ENCODE measurements at places on chromosomes 4 and X.

DNA sequence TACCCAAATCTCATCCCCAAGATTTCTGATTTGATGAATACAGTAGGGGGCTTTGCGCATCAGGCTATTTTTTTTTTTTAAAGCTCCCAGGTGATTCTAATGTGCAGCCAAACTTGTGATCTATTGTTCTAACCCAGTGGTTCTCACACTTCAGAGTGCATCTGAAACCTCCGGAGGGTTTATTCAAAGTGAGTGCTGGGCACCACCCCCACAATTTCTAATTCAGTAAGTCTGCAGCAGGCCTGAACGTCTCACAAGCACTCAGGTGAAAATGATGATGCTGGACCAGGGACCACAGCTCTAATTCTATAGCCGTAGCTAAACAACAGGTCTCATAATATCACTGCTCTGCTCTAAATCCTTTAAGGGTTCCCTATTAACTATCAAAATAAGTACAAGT lies 211.4 kb downstream of the FMR1NB start:
- DNase-seq, result no peak

DNA sequence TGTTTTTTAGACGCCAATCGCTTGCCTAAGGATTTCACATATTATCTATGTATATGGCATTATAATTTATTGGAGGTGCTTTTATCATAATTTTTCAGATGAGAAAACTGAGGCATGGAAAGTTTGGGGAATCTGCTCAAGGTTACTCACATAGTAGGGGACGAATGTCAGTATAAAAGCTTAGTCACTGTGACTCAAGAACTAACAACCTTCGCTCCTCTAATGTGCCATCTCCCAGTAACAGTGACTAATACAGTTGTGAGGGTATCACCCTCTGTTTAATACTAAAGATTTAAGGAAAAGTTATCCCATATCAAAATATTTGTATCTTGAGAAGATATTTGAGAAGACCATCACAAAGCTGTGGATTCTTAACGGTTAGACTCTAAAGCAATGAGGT lies 353.1 kb upstream of the SPOCK3 start:
- DNase-seq, result no peak

- no peak for DNase-seq
Observed at GRCh38 chr4:72169861-72170260, 138.1 kb downstream of the NPFFR2 start.

- DNase-seq, result no peak
Observed at GRCh38 chrX:18935893-18936292, 48.0 kb downstream of the PHKA2 start.

DNA sequence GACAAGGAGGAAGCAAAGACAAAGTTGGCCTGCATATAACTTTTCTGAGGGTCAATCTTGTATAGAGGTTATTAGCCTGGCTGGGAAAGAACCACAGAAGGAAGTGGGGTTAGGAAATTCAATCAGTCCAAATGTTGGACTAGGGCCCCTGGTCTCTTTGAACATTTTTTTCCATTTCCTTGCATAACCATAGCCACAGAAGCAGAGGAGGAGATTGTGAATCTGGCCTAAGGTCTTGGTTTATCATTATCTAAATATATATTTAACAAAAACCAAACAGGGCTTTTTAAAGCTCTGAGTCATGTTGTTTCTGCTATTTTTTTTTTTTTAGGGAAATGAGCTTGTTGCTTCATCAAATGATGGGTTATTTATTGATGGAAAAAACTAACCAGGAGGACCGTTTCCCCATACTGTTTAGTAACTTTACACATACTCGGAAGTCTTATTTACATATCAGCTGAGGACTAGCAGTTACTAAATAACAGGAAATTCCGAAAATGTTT lies 97.7 kb upstream of the ACSL4 start:
- peak; percentile 11 for DNase-seq

DNA sequence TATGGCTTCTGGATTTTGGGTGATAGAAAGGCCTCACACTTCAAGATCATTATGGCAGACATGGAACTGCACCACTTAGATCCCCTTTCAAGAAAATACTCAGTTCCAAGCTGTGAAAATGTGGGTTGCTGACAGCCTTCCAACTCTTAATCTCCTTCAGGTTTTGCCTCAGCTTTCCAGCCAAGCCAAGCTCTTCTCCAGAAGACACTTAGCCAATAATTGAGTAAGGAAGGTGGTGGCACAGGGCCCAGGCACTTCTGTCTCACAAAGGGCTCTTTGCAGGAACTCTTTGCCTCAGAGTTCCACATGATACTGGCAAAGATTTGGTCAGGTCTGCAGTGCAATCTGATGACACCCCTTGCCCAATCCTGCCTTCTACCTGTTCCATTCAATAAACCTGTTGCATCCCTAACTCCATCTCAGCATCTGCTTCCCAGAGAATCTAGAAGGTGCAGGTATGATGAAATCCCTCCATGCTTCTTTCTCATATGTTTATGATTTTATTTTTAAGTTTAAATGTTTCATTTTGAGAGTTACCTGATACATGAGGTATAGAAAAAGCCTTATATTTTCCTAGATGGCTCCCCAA lies 30.6 kb downstream of the ANXA5 start:
- no peak for DNase-seq

- DNase-seq, result no peak
Observed at GRCh38 chr4:25088093-25088952, 57.6 kb upstream of the LGI2 start.

- DNase-seq, result peak; percentile 63
Observed at GRCh38 chrX:10050481-10050880, 83.3 kb downstream of the CLDN34 start.

DNA sequence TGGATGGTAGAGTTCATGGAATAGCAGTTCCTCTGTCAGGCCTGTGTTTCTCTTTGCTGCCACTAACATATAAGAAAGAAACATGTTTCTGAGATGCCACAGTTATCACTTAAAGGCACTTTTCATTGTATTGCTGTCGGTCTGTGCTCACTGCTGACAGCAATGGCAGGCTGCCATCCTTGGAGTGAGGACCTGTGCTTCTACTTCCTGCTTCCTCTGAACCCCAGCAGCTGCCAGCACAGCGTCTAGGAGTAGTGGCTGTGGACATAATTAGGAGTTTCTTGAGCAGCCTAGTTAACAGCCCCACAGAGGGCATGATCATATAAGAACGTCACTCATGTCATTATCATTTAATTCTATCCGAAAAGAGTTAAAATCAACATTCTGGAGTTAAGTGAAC lies 30.5 kb downstream of the F11 start:
- DNase-seq, result no peak

DNA sequence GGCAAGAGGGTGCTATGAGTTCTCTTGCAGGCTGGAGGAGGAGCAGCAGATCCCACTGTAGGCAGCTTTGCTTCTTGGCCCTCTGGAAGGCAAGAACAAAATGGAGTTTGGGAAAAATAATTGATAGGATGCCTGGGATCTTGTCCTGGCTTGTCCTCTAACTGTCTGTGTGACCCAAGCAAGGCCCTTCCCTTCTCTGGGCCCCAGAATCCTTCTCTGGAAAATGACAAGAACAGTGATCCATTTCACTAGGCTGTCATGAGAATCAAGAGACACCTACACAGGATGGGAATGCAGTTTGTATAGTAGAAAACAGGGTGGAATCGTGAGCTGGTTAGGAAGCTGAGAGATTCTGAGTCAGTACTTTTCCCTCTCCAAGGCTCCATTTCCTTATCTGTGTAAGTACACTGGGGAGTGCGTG lies 133.3 kb downstream of the PJA1 start:
- DNase-seq, result no peak

DNA sequence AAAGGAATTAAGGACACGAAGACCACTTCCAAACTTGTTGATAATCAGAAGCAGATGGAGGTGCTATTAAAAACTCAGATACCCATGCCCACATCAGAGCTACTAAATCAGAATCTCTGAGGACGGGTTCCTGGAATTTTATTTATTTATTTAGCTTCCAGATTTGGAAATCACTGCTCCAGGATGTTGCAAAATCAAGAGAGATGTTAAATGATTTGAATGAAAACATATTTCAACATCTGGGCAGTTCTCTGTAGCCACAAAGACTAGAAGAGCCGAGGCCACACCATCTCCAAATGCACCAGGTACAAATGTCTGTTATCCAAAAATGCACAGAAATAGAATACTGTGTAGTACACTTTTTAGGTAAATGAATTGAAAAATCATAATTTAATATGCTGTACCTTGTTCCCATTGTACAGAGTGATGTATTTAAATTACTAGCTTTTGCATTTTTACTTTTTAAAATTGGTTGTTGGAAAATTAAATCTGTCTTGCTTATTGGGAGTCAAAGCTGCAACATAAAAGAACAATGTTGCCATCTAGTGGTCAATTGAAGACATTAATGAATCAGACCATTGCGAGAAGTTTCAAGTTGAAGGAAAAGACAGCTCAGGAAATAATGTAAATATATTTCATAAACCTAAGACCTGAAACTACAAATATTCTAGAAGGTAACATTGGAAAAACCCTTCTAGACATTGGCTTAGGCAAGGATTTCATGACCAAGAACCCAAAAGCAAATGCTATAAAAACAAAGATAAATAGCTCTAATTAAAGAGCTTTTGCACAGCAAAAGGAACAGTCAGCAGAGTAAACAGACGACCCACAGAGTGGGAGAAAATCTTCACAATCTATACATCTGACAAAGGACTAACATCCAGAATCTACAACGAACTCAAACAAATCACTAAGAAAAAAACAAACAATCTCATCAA lies 151.3 kb upstream of the TTC29 start:
- peak; percentile 54 for DNase-seq

DNA sequence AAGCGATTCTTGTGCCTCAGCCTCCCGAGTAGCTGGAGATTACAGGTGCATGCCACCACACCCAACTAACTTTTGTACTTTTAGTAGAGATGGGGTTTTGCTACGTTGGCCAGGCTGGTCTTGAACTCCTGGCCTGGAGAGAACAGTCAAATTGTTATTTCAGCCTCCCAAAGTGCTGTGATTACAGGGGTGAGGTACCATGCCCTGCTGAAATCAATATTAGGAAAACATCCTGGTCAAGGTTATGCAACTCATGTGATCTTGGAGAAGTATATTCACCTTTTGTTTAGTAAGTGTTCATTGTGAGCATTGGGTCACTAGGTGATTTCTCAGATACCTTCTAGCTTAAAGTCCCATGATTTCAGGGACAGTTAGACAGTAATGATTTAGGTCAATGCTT lies 167.8 kb downstream of the AASDH start:
- no peak for DNase-seq

DNA sequence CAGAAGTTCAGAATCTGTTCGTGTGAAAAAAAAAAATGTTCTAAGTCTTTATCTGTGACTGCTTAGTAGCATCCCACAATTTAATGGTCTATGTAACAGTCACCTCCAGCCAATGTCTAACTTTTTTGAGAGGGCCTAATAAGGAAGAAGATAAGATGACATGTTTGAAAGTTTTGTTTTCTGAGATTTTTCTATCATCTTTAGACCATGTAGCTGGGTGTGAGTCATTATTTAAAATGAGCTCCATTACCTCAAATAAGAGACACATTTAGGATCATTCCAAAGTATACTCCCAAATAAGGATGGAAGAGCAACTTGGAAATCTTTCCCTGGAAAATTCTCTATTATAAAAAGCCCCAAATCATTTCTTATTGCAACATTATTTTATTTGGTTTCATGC lies 28.2 kb upstream of the MCF2 start:
- DNase-seq, result no peak

- no peak for DNase-seq
Observed at GRCh38 chr4:8795140-8795539, 76.5 kb downstream of the HMX1 start.

DNA sequence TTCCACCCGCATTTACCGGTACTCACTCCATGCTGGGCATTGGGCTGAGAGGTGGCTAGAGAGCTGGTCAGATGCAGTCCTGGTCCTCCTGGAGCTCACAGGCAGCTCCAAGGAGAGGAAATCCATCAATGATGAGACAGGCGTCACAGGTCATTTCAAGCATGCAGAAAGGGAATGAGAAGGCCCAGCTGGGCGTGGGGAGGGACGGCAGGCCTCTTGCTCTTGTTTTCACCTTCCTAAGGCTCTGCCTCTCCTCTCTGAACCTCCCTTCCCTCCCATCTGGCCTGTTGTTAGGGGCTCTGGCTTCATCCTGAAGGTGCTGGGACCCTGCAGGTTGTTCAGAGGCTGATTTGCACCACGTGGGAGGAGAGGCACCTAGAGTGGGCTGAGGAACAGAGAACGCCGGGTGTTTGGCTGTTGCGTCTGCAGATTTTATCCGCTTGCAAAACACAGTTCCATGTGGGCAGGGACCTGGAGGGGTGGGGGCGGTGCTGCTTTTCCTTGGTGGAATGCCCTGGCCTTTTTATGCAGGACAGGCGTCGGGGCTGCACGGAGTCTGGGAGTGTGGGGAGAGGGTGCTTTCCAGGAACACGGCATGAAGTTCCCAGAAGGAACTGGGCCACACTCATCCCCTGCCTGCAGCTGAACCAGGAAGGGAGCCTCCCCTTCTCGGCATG lies 81.5 kb upstream of the PSAPL1 start:
- no peak for DNase-seq

- DNase-seq, result no peak
Observed at GRCh38 chr4:107714256-107714655, 5.8 kb downstream of the PAPSS1 start.

- no peak for DNase-seq
Observed at GRCh38 chr4:159828687-159829086, 725.8 kb downstream of the RAPGEF2 start.

GRCh38 chr4:41713768-41714167 lies 34.8 kb downstream of the PHOX2B start:
- DNase-seq, result no peak

DNA sequence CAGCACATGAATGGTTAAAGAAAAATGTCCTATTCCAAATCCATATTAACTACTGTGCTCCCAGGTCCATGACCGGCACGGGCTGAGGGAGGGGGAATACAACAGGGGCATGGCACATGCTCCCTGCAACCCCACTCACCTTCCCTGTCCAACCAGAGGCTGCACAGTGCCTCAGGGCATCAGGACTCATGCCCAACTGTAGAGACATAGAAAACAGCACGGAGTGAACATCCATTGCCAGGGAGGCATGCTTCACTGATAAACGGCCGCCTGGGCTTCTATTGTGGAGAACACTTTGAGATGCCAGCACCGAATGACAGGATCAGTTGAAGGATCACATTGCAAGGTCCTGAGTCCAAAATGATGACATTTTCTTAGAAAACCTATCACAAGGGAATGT lies 140.6 kb downstream of the STK32B start:
- DNase-seq, result no peak

DNA sequence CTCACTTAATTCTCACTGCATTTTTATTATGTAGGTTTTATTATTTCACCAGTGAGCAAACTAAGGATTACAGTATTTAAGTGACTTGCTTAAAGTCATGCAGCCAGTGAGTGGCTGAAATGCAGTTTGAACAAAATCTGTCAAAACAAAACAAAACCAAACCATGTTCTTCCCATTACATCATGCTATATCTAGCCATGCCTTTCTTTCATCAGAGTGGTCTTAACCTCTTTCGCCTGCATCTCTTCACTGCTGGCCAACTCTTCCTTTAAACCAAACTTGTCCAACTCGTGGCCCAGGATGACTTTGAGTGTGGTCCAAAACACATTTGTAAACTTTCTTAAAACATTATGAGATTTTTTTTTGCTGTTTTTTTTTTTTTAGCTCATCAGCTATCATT lies 223.2 kb downstream of the PCDH7 start:
- no peak for DNase-seq

Data from astrocyte of the cerebellum (primary cell).